Stimulated activated CD4-positive, alpha-beta T cell treated with anti-CD3 and anti-CD28 coated beads, Interleukin-1b, Interleukin-23, amount 100 ng/mL, for 4 hours (primary cell): ENCODE measurements at places on chromosomes 3 and 15.

DNA sequence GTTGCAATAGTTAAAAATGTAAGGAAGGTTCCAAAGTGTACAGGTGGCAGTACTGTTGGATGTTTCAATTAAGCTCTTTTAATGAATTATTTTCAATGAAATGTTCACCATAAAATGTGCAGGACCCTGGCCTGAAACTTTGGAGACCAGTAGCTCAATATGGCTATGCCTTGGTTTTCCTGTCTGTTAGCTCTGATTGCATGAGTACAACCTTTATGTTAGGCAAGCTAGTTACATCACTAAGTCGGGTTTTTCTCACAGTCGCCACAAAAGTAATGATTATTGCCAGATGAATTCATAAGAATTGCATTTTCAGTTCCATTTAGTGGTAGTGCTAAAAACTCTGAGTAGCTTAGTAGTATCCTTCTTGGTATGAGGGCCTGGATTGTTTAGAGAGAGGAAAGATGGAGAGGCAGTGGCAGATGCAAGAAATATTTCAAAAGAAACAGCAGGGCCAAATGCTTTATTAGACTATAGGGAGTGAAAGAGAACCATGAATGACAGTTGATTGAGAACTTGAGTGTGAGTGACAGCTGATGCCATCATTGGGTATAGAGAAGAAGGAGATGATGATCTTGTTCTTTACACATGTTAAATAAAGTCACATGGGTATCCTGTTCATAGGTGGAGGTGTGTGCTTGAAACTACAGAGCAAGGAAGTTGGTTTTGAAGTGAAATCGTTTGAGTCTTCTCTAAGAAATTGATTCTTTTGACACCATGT is 109.5 kb downstream of the AKAP13 start:
- no peak for DNase-seq

DNA sequence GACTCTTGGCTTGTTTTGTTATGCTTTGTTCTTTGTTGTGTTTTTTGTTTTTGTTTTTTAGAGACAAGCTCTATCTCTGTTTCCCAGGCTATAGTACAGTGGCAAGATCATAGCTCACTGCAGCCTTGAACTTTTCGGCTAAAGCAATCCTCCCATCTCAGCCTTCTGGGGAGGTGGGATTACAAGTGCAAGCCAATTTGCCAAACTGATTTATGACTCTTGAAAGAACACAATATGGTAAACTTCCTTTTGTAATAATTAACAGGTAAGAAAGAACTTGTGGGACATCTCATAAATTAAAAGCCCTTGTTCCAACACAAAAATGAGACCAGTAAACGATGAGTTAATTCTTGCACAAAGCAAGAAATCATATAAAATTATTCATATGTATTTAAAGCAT is 476.3 kb downstream of the MAGI1 start:
- no peak for DNase-seq

- DNase-seq: no peak
Observed at GRCh38 chr3:58899159-58899952, 150.5 kb downstream of the CFAP20DC start.

DNA sequence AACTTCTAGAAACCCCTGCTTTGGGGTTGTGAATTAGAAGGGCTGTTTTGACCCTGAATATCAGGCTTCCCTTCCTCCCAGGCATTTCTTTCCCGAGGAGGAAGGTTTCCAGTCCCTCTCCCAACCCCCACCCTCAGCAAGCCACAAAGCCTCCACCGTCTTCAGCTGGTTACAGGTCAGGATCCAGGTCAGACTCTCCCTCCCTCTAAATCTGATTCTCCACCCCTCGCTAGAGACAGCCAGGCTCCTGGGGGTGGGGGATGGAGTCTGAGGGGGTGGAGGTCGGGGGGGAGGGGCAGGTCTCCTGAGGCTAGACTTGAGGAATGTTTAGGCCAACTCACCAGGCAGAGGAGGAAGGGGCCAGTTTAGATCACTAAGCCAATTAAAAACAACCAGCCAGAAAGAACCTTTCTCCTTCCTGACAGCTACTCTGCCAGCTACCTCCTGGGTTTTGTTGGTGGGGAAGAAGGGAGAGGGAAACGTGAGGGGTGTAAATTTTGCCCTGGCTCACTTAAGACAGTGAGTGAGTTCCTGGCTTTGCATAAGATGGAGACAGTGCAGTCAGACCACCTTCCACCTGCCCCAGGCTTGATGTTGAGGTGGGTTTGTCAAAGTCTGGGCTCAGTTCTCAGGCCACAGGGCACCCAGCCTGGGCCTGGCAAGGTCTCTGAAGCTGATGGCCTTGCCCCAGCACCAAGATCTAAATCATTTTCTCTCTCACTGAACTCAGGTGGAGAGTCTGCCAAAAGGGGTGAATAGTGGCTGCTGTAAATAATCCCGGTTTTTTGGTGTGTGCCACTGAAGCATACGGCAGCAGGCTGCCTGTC is 19.5 kb downstream of the BMF start:
- no peak for DNase-seq

DNA sequence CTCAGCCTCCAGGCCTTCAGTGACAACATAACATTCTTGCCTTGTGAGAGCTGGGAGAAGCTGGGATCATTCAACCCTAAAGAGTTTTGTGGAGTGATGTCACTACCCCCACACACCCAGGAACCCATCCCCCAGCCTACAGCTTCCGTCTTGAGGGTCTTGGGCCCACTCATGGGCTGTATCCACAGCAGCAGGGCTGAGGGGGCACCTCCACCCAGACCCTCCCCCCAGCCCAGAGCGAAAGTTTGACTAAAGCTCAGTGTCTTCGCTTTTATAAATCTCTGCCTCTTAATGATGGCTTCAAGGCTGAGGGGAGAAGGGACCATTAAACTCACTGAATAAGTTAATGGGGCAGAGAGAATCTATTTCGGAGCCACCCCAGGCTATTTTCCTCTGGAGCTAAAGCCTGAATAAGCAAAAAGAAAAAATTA is 23.8 kb downstream of the NTRK3 start:
- no peak for DNase-seq

DNA sequence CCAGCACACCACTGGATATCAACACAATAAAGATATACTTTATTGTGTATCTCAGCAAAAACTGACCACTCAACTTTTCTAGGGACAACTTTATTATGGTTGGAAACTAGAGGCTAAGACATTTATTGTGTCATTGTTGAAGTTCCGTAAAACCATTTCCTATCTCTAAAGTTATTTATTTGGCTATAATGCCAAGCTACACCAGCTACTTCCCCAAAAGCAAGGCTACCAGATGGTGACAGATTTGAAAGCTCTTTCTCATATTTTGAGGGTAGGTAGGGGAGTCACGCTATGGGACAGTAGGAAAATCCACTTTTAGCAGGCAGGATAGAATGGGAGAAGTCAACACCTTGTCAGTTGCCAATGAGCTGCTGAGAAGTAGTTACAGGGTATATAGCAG is 834.6 kb upstream of the CFAP20DC start:
- no peak for DNase-seq

GRCh38 chr3:190696777-190697501 is 165.6 kb downstream of the GMNC start:
- DNase-seq: no peak
